Left cardiac atrium (tissue), 4 donors: ENCODE measurements at places on chromosomes 5 and 9. TPM values are rescaled to one million over a fixed set of nuclear protein-coding genes. Genes with fewer than 3 reads are reported as not detected.

DNA sequence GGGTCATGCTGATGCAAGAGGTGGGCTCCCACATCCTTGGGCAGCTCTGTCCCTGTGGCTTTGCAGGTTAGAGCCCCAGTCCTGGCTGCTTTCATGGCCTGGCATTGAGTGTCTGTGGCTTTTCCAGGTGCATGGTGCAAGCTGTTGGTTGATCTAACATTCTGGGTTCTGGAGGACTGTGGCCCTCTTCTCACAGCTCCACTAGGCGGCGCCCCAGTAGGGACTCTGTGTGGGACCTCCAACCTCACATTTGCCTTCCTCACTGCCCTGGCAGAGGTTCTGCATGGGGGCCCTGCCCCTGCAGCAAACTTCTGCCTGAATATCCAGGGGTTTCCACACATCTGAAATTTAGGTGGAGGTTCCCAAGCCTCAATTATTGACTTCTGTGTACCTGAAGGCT, 150.1 kb downstream of the NNT start:
- DNase-seq = no peak

- DNase-seq = no peak
Observed at GRCh38 chr9:81460693-81461092, 228.7 kb downstream of the TLE1 start.

GRCh38 chr9:29078063-29078666, 1504.9 kb upstream of the C9orf72 start:
- no peak for DNase-seq

GRCh38 chr9:105357937-105358336, 89.9 kb upstream of the FSD1L start:
- no peak for DNase-seq

GRCh38 chr5:90941002-90941720, 382.6 kb downstream of the ADGRV1 start:
- no peak for DNase-seq

DNA sequence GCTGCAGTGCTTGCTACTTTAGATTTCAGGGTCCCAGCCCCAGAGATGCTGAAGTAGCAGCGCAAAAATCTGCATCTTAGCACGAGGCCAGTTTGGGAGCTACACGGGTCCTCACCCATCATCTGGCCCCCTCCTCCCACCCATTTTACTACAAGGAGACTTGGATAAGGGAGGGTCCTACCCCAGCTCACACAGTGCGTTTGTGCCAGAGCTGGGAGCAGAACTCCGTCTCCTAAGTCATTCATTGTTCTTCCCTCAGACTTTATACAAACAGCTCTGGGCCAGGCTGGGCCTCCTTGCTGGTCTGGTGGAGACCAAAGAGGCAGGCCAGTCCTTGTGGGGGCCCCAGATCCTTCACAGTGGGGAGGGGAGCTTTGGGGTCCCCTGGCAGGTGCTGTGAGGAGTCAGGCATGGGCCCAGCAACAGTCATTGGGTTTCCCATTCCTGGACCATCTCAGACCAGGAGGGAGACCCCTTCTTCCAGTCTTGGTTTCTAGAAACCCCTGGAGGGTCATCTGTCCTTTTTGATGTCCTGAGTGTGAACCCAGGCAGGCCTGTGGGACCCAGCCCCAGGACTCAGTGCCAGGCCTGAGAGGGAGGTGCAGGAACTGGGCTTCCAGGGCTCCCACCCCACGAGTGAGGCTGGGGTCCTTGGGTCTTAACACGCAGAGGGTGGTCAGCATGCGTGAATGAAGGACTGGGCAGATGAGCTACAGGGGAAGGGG, 2.3 kb upstream of the IL17B start:
- no peak for DNase-seq

DNA sequence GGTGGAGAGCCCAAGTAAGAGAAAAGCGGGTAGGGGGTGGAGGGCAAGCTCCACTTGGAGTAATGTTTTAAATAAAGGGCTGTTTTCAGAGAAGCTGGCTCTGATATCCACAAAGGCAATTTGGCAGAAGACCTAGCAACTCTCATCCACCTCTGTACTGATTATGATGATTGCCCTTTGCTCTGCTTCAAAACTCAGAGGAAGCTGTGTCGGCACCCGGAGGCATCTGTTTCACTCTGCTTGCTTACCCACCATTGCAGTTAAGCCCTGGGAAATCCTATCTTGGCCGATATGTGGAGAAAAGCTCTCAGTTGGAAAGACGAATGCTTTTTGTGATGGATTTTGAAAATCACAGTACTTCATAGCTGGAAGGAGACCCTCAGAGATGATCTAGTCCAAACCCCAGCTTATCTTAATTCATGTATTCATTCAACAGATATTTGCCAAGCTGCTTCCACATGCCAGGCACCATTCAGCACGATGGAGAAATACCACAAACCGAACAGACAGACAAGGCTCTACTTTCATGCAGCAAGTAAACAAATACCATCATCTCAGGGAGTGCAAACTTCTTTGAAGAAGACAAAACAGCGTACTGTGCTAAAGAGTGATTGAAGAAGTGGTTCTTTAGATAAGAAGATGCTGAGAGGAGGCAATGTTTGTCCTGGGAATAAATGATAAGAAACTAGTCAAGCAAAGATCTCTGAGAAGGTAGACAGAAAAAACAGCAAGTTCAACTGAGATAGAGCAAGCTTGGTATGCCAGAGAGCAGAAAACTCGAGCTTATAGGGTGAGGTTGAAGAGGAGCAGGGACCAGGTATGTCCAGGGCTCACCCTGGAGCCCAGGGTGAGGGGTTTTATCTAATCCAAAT, 140.4 kb upstream of the SPDL1 start:
- DNase-seq = no peak

- peak; percentile 63 for DNase-seq
Observed at GRCh38 chr9:113578882-113579282, 115.4 kb downstream of the RGS3 start.

DNA sequence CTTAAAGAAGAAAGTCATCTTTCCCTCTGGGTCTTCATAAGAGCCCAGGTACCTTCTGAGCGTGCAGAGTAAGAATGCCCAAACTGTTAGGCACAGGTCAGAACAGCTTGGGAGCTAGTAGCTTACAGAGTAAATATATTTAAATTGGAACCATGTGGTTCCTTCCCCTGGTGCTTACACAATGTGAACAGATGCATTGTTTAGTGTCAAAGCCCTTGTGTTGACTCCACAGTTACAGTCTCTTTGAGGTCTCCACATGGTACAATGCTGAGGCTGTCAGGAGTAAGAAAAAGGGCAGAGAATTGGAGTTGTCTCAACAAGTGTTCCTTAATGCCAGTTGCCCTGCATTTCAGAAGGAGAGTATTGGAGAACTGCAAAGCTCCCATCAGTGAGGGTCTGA, 188.5 kb downstream of the PAPPA start:
- DNase-seq = no peak

DNA sequence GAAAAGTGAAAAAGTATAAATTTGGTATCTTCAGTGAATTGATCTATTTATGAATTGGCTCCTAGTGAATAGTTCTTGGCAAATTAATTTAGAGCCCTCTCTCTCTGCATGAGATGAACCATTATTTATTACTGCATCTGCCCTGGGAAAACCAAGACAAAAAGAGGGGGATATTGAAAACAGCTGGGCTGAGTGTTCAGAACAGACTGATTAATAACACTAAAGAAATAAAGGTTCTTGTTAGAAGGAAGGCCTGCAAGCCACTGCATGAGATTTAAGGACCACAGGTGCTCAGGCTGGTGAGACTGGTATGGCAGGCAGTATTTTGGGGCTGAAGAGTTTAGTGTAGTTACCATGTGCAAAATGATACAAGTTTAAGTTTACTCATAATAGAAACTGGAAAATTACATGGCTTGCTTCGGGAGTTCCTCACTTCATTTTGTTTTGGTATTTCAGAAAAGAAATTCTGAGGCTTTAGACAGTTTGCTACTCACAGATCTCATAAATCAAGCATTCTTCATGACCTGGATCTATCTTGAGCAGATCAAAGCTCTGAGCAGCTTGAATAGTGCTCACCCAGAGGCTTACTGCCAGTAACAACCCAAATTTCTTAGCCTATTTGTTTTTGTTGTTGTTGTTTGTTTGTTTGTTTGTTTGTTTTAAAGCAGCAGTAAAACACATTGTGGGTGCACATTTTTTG, 56.1 kb downstream of the KIAA1958 start:
- no peak for DNase-seq

- DNase-seq = no peak
Observed at GRCh38 chr9:111282845-111283244, 47.2 kb downstream of the OR2K2 start.

DNA sequence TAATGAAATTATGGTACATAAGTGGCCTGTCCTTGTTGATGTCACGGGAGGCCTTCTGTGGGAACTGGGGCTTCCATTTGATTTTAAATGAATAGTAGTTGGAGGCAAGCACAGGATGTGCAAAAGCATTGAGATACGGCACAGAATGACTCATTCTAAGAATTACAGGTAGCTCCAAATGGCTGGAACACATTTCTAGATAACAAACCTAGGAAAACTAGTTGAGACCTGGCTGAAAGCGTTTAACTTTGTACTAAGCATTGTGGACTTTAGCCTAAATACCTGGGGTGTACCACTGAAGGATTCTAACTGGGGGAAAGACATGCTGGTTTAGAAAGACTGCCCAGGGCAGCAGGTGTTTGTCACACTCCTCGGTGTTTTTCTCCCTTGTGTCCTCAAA, 9.4 kb downstream of the SKP2 start:
- DNase-seq = no peak

GRCh38 chr9:94800424-94801117, 74.1 kb downstream of the AOPEP start:
- DNase-seq = no peak

DNA sequence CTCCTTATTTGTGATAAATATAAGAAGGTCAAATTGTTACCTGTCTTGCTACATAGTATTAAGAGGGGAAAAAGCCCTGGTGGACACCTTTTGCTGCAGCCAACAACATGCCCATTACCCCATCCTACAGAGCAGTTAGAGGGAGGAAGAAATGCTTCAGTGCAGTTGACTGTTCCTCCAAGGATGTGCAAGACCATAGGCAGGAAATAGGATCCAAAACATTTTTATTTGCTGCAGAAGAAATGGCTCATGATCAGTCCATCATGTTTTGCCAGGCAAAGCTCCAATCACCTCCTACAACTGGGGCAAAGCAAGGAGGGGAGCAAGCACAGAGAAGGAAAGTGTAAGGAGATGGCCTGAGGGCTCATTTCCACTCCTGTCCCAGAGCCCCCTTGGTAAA, 399.1 kb upstream of the PIK3R1 start:
- DNase-seq = no peak

GRCh38 chr9:133973791-133974630, 18.1 kb downstream of the VAV2 start:
- peak; percentile 30 for DNase-seq

DNA sequence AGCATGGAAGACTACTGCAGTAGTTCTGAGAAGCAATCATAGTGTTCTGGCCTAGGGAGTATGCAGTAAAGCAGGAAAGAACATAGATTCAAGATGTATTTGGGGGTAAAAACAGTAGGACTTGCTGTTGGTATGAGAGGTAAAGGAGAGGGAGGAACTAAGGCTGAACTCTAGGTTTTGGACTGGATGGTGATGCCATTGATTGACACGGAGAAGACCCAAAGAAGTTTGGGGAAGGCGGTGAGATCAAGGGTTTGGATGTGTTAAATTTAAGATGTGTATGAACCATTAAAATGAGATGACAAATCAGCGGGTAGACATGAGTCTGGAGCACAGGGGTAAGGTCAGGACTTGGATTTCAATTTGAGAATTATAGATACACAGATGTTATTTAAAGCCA, 2.0 kb upstream of the CDC37L1 start:
- DNase-seq = no peak

DNA sequence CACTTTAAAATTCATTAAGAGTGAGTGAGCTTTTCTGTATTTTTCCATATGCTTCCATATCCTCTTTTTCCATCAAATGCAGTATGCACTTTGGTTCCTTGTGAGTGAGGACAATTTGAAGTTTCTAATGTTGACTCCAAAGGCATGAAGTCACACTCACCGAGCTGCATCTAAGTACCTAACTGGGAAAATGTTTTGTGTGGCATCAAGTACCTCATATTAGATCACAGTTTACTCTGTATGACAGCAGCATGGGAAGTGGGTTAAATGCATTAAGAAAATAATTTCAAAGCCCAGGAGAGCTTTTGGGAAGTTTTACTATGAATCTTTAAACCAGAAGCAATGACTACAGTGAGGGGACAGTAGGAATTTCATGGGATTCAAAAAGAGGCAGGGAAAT, 207.0 kb downstream of the EFNA5 start:
- DNase-seq = no peak

DNA sequence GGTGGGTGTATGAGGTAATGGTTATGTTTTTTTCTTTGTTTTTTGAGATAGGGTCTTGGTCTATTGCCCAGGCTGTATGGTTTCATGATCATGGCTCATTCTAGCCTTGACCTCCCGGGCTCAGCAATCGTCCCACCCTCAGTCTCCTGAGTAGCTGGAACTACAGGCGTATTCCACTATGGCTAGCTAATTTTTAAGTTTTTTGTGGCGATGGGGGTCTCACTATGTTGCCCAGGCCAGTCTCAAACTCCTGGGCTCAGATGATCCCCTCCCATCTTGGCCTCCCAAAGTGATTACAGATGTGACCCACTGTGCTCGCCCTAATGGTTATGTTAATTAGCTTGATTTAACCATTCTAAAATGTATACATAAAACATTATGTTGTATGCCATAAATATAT, 5.6 kb downstream of the CNTLN start:
- no peak for DNase-seq

DNA sequence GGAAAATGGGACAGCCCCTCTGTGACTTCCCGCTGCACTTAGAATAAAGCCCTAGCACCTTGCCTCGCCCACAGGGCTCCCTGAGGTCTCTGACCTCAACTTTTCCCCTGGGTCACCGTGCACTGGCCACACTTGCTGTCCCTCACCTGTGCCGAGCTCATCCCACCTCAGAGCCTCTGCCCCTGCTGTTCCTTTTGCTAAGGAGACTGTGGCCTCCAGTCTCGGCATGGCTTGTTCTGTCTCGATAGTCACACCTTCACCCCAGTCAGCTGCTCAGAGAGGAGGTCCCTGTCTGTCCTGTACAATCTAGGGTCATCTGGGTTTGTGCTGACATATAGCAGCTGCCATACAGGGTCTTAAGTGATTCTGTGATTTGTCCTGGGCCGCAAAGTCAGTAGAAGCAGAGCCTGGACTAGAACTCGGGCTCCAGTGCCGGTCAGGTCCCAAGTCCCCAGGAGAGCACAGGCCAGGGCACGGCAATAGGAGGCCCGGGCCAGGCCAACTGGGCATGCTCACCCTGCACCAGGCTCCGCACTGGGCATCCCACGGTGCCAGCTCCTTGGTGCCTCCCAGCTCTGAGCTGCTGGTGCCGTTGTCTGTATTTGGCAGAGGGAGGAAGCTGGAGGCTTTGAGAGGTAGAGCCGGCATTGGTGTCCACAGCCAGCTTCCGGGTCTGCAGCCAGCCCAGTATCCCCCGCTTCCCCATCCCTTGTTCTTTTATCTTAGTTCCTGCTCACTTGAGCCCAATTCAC, 35.2 kb downstream of the NCS1 start:
- DNase-seq = no peak

GRCh38 chr9:125405938-125406809, 144.5 kb downstream of the GAPVD1 start:
- no peak for DNase-seq

RNF44 gene
- 24.5 TPM for total RNA-seq

RCL1 gene
- total RNA-seq = 10.1 TPM

CCDC152 gene
- total RNA-seq = 2.3 TPM

FGF1 gene
- 39.9 TPM for total RNA-seq

SHC3 gene
- 2.7 TPM for total RNA-seq

FAXDC2 gene
- total RNA-seq = 28.2 TPM

GNA14 gene
- total RNA-seq = 4.2 TPM

QRFP gene
- total RNA-seq = not detected
